Stimulated activated effector memory CD8-positive, alpha-beta T cell treated with anti-CD3 and anti-CD28 coated beads, Interleukin-12 subunit alpha, Interleukin-12 subunit beta, amount 100 ng/mL, for 72 hours (primary cell): ENCODE measurements at places on chromosomes 6 and 20.

DNA sequence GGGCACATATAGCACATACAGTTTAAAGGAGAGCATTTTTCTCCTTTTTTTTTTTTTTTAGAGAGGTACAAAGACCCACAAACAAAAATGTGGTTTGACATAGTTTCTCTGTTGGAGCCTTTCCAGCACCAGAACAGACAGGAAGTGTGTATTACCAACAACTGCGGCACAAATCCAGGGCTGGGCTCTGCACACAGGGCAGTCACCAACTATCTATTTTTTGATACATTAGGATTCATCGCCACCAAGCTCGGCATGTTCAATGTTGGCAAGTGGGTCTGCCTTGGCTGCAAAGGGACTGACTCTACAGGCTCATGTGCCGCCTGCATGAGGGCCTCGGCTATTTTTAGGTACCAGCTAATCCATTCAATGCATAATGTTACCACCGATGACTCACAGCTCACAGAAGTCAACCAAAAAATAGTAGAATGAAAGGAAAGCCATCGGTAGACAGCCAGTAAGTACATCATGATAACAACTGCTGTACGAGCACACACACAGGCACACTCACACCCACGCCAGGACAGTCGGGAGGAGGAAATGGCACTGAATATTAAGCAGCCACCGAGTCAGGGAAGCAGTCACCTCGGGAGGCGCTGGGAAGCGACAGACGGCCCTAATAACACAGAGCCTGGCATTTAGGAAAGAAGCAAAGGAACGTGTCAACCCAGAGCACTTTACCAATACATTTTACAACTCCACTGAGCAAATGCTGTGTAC lies 81.6 kb downstream of the GMPR start:
- peak; percentile 78 for DNase-seq

DNA sequence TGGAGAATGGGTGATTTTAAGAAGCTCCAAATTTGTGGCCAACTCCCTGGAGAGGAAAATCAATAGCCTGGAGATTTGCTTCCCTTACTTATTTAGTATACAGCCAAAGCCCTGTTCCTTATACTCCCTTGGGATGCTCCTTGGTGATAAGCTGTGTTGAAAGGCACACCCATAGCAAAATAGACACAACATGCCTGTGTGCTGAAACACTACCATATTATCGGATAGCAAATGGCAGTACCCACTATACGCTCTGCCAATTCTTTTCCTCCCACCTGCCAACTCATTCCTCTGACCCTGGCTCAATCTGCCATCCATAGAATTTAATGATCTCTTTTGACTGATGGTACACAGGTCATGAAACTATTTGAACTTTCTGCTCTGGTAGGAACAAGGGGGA lies 98.2 kb downstream of the CLIC5 start:
- DNase-seq, result no peak

GRCh38 chr20:50110141-50111047 lies 2.6 kb downstream of the UBE2V1 start:
- DNase-seq, result peak; percentile 84

DNA sequence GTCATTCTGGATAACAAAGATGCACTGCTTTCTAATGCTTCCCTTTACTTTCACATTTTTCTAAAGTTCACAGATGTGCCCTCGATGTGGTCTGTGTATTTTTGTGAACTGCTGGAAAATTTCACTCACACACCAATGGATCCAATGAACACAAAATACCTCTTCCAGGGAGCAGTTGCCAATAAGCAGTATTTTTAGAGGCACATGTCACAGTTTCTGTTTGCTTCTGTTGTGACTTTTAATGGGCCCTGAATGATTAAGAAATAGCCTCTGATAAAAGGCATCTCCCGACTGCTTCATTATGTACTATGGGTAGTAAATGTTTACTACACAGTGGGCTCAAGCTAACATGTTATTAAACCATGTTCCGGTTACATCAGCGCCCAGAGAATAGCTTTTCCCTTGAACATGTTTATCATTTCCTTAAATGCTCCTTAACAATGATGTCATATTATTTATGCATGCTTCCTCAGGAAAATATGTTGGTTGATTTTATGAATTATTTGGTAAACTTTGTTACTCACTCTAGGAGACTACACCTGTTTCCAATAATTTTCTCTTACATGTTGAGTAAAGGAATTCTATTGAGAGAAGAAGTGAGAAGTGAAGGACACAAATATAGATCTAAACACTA lies 188.0 kb downstream of the KCNQ5 start:
- no peak for DNase-seq

DNA sequence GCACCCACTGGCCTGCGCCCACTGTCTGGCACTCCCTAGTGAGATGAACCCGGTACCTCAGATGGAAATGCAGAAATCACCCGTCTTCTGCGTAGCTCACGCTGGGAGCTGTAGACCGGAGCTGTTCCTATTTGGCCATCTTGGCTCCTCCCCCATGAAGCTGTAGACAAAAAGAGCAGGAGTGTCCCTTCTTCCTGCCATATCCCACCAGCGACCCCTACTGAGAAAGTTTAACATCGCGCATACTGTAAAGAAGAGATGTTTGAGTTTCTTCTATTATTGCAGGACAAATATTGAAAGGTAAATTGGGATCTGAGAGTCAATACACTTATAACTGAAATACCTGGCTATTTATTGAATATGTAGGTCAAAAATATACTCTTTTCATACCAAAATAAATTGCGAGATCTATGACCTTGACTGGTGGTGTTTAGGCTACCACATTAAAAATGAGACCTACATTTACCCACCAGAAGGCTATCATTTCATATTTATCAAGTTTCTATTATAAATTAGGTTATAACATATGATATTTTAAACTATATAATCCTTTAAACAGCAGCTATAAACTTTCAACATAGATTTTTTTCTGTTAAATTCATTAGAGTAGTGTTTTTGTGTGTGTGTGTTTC lies 586.3 kb downstream of the HTR1B start:
- no peak for DNase-seq

DNA sequence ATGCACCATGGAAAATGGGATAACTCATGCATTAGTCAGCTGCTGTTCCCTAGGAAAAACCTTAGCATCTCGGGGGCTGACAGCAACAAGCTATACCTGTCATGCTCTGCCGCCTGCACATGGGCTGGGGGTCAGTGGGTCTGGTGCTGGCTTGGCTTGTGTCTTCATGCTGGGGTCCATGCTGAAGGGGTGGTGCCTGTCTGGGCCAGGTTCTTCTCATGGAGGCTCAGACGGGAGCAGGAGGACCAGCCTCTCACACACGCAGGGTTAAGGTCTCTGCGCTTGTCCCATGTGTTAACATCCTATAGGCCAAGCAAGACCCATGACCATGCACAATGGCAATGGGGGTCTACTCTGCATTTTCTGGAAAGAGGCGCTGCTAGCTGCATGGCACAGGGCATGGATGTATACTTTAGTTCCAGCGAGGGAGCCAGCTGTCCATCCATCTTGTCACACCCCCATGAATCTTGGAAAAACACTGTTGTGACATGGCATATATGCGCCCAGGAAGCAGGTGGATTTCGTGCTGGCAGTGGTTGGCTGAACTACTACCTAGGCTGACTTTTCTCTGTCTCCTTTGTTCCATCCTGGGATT lies 24.6 kb upstream of the CST3 start:
- no peak for DNase-seq

DNA sequence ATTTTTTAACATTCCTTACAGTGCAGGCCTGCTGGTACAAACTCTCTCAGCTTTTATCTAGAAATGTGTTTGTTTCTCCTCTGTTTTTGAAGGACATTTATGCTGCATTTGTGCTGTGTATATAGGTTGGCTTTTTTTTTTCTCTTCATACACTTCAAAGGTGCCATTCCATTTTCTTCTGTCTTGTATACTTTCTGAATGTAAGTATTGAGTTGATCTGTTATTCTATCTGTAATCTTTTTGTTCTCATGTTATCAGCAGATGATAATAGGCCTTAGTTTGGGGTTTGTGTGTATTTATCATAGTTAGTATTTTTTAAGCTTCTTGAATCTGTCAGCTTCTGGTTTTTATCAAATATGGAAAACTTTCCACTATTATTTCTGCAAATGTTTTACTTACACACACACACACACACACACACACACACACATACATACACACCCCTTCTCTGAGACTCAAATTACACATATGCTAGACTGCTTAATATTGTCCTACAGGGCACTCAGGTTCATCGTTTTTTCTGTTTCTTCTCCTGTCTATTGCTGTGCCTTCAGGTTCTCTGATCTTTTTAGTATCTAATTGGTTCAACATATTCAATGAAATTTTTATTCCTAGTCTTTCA lies 74.6 kb downstream of the RPP40 start:
- no peak for DNase-seq

DNA sequence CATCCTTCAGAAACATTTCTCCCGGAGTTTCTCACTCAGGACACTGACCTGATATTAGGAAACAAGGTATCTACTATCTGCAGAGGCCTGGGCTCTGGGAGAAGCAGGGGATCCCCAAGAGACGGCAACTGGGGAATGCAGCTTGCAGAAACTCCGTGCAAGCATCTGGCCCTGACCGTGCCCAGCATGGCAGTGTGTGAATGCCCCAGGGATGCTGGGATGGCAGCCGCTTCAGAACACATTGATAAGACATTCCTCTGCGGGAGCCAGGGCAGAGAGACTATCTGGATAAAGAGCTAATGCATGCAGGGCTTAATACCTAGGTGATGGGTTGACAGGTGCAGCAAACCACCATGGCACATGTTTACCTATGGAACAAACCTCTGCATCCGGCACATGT lies 55.4 kb downstream of the NFATC2 start:
- no peak for DNase-seq

- DNase-seq, result no peak
Observed at GRCh38 chr6:83198486-83199172, 5.5 kb downstream of the RWDD2A start.

- DNase-seq, result no peak
Observed at GRCh38 chr6:169456840-169457239, 203.2 kb upstream of the THBS2 start.

GRCh38 chr6:118565311-118565960 lies 17.3 kb downstream of the PLN start:
- no peak for DNase-seq

- DNase-seq, result no peak
Observed at GRCh38 chr6:119109654-119110325, 31.3 kb upstream of the FAM184A start.

- no peak for DNase-seq
Observed at GRCh38 chr6:107637316-107638315, 147.7 kb downstream of the SOBP start.

- peak; percentile 57 for DNase-seq
Observed at GRCh38 chr6:158262755-158263154, 49.5 kb upstream of the TULP4 start.
